ENCODE measurements at places on chromosomes 11 and 22.

GRCh38 chr11:128860571-128861361 is 6.3 kb downstream of the KCNJ1 start:
- DNase-seq = no peak

- DNase-seq = no peak
These were observed 69.1 kb upstream of the CD82 start for GRCh38 chr11:44496391-44496790.

DNA sequence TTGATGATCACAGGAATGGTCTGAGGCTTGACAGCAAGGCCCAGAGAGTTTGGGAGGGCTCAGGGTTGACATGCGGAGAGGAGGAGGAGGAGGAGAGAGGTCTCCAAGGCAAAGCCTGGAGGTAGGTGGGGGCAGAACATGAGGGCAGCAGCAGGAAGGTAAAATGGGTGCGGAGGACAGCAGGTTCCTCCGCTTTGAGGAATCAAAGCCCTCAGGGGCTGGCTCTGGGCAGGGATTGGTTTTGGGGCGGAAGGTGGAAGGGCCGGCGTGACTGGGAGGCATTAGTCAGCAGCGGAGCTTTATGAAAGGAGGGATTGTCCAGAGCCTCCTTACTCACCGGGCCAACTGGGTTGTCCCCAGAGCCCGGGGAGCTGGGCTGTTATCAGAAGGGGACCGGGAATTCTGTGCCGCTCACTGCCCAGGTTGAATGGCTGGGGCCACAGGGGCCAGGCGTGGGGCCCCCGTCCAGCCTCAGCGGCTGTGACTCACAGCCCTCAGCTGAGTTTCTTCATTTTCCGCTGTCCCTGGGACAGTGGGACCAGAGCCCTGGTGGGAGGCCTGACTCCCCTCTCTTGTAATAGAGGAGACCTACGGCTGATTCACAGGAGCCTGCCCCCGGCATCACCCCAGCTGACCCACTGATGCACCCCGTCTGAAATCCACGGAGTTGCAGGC is 36.2 kb downstream of the LIF start:
- no peak for DNase-seq

DNA sequence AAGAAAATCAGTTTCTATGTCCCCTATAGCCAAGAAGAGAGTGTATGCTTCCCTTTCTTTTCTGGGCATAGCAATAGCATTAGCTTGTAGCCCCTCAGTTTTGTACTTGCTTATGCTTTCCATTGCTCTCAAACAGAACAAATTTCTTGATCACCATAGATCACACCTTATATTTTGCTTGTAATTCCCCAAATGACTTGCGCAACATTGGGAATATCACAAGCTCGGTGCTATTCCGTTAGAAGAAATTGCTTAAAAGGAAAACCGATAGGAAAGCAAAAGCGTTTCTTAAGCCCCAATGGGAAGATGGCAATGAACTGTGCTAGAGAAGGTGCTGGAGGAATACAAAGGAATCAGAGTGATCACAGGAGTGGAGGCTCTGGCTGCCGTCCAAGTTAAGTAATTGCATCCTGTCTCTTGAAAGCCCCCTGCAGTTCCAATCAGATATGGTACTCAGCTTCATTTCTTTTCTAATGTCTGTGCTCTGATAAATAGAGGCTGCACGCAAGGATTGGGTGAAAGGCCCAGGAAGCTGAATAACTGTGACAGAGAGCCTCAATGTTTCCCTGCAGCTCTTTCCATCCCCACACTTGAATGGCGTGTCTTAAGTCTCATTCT is 182.1 kb upstream of the KIRREL3 start:
- no peak for DNase-seq

GRCh38 chr11:68935516-68936357 is 32.0 kb downstream of the IGHMBP2 start:
- no peak for DNase-seq

- DNase-seq = no peak
These were observed 2.5 kb downstream of the GNG3 start for GRCh38 chr11:62710001-62710345.

GRCh38 chr11:772429-773390 is 4.6 kb downstream of the GATD1 start:
- DNase-seq = no peak

DNA sequence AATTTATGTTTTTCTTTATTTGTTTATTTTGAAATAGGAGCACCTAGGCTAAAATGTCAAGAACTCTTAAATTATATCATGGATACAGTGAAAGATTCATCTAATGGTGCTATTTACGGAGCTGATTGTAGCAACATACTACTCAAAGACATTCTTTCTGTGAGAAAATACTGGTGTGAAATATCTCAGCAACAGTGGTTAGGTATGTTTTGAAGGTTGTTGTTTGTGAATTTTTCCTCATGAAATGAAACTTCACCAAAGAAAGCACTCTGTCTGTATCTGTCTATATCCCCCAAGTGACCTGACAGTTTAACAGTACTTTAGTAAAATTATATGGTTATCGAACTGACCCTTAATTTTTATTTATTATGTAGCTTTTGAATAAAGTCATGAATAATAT is 12.8 kb downstream of the ATM start:
- no peak for DNase-seq

GRCh38 chr11:74650498-74650897 is 58.1 kb downstream of the POLD3 start:
- no peak for DNase-seq

DNA sequence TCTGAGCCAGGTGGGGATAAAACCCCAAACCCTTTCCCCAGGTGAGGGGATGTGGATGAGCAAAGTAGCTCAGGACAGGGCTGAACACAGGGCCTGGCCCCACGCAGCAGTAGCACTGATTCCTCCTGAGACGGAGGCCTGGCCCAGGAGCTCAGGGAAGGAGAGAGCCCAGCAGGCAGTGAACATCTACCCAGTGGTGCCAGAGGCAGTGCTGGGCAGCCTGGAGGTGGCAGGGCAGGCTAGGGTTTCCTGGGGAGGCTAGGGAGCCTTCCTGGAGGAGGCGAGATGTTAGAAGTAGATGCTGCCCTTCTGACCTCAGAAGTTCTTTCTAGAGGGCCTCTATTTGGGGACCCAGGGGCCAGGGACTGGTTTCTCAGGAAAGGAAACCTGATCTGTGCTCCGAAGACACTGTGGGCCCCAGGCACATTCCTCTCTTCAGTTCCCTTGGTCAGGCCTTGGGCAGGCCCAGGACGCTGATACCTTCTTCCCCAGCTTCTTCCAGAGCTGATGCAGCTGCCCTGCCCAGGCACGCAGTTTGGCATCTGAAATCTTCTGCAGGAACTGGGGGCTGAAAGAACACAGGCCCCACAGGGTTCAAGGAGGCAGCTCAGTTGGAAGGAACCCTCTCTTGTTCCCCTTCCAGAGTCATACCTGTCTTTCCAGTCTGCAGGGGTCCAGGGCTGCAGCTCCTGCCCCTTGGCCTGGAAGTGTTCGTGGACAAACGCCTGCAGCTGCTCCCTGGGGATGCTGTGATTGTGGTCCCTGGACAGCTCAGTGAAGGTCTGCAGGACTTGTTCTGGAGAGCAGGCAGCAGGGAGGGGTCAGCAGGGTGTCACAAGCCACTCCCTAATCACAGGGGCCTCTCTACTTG is 16.8 kb downstream of the TREH start:
- no peak for DNase-seq

- no peak for DNase-seq
These were observed 70.4 kb downstream of the RRM1 start for GRCh38 chr11:4164884-4165590.
